ENCODE measurements at places on chromosomes 11 and 22.
A peak's percentile ranks its signal among the peaks of the same experiment; 100 is the strongest.

- ATAC-seq = no peak
These were observed 44.0 kb upstream of the RDX start for GRCh38 chr11:110340436-110340835.

DNA sequence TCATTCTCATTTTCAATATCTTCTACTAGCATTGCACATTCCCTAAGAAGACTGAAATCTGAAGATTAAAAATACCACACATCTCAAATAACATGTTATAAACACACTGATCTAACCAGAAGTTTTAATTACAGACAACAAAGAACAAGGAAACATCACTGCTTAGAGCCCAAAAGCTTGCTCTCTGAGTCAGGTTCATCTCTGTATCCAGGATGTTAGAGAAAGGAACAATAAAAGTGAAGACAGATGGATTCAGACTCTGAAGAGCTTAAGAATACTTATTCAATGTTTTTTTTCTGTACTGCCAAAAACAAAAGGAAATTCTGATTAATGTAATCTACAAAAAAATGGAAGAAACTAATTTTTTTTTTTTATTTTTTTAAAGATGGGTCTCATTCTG lies 16.5 kb downstream of the RDX start:
- no peak for ATAC-seq

- peak; percentile 46 for ATAC-seq
These were observed 32.0 kb downstream of the TMEM184B start for GRCh38 chr22:38240734-38241252.

DNA sequence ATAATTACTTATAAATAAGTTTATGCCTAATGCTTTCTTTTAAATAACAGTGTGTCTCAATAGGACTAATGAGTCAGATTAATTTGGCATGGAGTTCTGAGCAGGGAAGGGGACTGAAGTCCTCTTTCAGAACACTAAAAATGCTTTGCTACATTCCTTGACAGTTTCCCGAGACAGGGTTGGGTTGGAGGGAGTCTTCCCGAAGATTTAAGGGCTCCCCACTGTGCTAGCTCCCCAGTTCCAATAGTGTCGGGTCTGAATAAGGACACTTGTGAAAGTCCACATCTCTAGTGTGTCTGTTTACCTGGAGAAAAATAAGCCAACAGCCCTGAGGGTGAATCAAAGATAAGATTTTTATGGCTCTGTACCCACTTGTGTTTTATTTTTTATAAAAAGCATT lies 41.8 kb upstream of the HSD17B12 start:
- ATAC-seq = no peak

GRCh38 chr11:105229257-105229656 lies 89.7 kb upstream of the CARD18 start:
- no peak for ATAC-seq

- peak; percentile 53 for ATAC-seq
These were observed 91.9 kb downstream of the SPON1 start for GRCh38 chr11:14054116-14055107.

DNA sequence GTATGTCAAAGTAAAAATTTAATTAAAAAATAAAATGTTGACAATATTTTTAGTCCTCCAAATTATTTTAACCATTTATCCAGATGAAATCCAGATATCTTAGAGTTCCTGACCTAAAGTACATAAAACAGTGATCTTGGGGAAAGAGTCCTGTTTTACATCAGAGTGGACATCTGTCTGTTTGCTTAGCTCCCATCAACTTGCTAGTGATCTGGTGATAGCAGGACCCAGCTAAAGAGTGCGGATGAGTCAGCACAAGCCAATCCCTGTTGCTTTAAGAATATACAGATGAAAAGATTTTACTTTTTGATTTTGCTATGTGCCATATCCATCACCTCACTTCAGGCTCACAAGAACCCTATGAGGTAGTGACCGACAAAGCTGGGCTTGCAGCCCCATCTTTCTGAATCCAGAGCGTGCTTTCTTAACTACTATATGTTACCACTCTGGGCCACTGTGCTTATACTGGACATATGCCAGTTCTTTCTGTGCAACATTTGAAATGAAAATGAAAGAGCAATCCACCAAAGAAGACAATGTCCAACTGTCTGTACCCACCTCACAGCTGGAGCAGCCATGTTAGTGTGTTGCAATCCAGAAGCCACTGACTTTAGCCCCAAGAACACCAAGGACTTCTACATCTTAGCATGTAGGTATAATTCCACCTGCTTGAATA lies 167.6 kb upstream of the SESN3 start:
- no peak for ATAC-seq

- ATAC-seq = no peak
These were observed 531.2 kb downstream of the KCNA4 start for GRCh38 chr11:29485641-29486040.
